Hematopoietic multipotent progenitor cell treated with erythropoietin and hydrocortisone succinate and interleukin-3 and kit ligand, for 4 days (in vitro differentiated cells): ENCODE measurements at places on chromosomes 6 and 20.

GRCh38 chr6:13026557-13026956 is 301.8 kb downstream of the TBC1D7 start:
- peak; percentile 62 for DNase-seq

- DNase-seq: no peak
Measured at GRCh38 chr6:21137700-21138335, 455.7 kb upstream of the SOX4 start.

DNA sequence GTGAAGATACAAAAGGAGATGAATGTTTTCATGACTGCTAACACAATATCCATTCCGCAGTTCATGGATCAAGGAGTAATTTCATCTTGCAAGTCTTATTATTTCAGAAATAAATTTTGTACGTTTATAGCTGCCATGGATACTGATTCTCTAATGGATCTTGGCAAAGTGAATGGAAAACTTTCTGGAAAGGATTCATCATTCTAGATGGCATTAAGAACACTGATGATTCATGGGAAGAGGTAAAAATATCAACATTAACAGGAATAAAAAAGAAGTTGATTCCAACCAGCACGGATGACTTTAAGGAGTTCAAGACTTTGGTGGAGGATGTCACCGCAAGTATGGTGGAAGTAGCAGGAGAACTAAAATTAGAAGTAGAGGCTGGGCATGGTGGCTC is 2.8 kb downstream of the HUS1B start:
- DNase-seq: no peak

GRCh38 chr6:53960311-53960710 is 150.9 kb upstream of the MLIP start:
- DNase-seq: no peak

DNA sequence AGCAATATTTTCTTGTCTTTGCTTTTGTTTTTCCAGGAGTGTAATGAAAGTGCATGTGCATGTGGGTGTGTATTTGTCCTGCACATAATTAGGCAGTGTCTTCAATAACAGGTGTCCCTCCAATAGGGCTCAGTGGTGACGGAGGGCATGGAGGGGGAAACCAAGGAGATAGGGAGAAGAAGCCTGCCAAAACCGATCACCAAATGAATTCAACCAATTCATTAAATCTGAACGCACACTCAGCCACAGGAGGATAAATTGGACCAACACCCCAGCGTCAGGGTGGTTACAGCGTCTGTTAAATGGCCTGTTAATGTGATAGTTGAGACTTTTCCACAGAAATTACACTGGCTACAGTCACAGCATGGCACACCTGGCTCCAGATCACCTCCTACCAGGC is 527.6 kb downstream of the CD83 start:
- no peak for DNase-seq
